Activated CD4-positive, alpha-beta T cell treated with anti-CD3 and anti-CD28 coated beads, Interleukin-2, Interleukin-6, amounts not matched to agents 100 ng/mL and 50 ng/mL, durations not matched to agents 16 hours and 8 hours (primary cell): ENCODE measurements at places on chromosomes 13 and 19.

- DNase-seq = no peak
Observed at GRCh38 chr19:19280561-19280960, 7.5 kb upstream of the TM6SF2 start.

GRCh38 chr19:32916969-32917615 lies 47.5 kb upstream of the SLC7A9 start:
- DNase-seq = no peak

- DNase-seq = no peak
Observed at GRCh38 chr13:109687559-109688448, 98.6 kb downstream of the IRS2 start.

- no peak for DNase-seq
Observed at GRCh38 chr19:48575931-48576622, 24.1 kb downstream of the SULT2B1 start.

DNA sequence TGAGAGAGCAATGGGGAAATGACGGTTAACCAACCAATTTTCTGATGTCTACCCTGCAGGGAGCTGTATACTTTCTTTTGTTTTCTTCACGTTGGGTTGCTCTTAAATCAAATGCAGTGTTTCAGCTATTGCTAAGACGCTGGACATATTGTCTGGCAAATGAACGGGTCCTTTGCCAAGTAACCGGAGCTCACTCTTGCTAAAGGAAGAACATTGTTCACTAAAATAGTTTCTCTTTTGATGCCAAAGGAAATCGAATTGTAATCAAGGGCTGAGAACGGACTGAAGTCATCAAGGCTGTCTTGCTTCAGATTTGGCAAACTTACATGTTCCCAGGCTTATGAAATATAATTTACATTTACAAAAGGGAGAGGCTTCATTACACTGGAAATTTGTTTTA lies 142.3 kb upstream of the ARGLU1 start:
- DNase-seq = no peak

- DNase-seq = no peak
Observed at GRCh38 chr19:32924200-32924599, 47.6 kb downstream of the CEP89 start.

- no peak for DNase-seq
Observed at GRCh38 chr13:106865716-106866440, 297.9 kb upstream of the ARGLU1 start.

GRCh38 chr19:6233056-6233826 lies 46.5 kb downstream of the MLLT1 start:
- DNase-seq = no peak

GRCh38 chr19:43682824-43683661 lies 13.1 kb upstream of the PLAUR start:
- DNase-seq = no peak
